CD4-positive, CD25-positive, alpha-beta regulatory T cell (primary cell): ENCODE measurements at places on chromosomes 6 and 20.

- no peaks in the 10 kb centered on the region for H3K27me3 ChIP-seq
- H3K27ac ChIP-seq = no peak overlapping the region
- no peak overlapping the region for H3K4me3 ChIP-seq
Measured at GRCh38 chr6:155400654-155400965, 55.0 kb downstream of the NOX3 start.

DNA sequence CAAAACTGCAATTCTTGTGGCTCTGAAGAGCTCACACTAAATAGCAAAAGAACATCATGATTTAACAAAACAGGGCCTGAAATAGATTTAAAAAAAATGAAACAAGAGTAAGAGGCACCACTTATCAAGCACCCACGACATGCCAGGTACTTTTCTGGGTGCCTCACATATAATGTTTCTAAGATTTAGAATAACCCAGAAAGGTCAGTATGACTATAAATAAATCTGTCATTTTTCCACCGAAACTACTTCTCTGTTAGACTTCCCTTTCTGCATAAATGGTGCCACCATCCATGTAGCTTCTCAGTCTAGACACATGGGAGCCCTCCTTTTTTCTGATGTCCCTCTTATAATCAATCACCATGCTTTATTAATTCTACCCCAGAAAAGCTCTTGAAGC is 652.4 kb upstream of the CHD6 start:
- DNase-seq = no peak
- no peak overlapping the region for H3K27ac ChIP-seq
- no peak overlapping the region for H3K4me3 ChIP-seq

DNA sequence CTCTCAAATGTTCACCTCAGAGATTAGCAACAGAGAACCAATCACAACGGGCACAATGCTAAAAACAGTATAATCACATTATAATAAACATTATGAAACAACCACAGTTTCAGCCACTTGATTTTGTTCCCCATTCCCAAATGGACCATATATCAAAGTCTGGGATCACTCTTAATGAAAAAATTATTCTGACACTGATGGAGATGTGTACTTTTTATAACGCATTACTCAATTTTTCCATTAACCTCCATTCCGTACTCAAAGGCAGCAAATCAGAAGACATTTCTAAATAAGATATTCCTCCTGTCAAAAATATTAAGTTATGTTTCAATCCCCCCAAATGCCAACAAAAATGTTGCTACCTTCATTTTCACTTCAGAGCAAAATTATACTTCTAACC is 2.8 kb downstream of the CPNE1 start:
- peak overlapping the region; percentile 90 for H3K4me3 ChIP-seq
- peak overlapping the region; percentile 100 for H3K27ac ChIP-seq
- no peaks in the 10 kb centered on the region for H3K36me3 ChIP-seq
- H3K27me3 ChIP-seq = no peaks in the 10 kb centered on the region

GRCh38 chr20:12255461-12255970 is 337.8 kb downstream of the BTBD3 start:
- no peaks in the 10 kb centered on the region for H3K36me3 ChIP-seq
- H3K4me1 ChIP-seq = no peaks in the 10 kb centered on the region
- no peak overlapping the region for H3K4me3 ChIP-seq
- H3K27me3 ChIP-seq = no peaks in the 10 kb centered on the region

- H3K36me3 ChIP-seq = no peaks in the 10 kb centered on the region
- DNase-seq = no peak
- H3K27ac ChIP-seq = no peak overlapping the region
- no peaks in the 10 kb centered on the region for H3K27me3 ChIP-seq
Measured at GRCh38 chr6:13396241-13396792, 68.0 kb upstream of the TBC1D7 start.

DNA sequence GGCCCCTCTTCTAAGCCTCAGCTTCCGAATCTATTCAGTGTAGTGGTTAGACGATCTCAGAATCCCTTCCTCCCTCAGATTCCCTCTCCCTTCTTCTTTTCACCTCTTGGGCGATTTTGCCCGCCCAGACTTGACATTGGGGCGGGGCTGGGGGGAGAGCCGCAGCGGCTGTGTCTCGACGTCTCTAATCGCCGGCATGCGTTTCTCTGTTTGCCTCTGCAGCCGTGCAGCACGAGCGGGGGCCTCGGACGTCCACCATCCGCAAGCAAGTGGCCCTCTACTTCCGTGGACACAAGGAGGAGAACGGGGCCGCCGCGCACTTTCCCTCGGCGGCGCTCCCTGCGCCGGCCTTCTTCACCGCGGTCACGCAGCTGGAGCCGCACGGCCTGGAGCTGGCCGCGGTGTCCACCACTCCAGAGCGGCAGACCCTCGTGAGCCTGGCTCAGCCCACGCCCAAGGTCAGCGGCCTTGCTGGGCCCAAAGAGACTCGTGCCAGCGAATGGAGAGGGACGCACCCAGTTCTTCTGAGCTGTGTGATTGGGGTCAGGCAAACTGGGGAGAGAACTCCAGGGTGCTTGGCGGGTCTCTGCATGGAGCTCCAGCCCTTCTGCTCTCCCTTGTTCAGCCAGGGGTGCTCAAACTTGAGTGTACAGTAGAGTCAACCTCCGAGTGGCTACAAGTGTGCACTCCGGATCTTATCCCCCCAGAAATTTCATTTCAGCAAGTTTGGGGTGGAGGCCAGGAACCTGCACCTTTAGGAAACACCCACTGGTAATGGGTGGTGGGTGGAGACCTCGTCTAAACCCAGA is 10.7 kb downstream of the NR2E1 start:
- H3K36me3 ChIP-seq = no peaks in the 10 kb centered on the region
- peaks cover 17% of the 10 kb centered on the region for H3K4me1 ChIP-seq
- peaks cover 60% of the 10 kb centered on the region for H3K27me3 ChIP-seq
